ENCODE measurements at places on chromosomes 16 and 17.

DNA sequence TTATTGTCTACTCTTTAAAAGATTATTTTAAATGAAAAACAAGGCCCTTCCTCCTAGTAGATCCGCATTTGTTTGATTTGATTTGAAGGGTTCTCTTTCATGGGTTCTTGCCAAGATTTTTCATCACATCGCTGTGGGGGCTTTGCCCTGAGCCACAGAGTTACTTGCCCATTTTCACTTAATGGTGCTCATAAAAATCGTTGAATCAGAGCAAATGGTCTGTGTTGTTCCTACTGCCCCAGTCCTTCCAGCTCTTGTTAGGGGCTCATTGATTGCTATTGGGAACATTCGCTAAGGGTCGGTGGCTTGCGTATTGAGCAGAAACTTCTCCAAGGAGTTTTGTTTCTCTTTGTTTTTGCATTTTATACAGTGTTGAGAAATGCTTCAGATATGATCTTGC, 1023.4 kb upstream of the CDH8 start:
- DNase-seq = no peak

DNA sequence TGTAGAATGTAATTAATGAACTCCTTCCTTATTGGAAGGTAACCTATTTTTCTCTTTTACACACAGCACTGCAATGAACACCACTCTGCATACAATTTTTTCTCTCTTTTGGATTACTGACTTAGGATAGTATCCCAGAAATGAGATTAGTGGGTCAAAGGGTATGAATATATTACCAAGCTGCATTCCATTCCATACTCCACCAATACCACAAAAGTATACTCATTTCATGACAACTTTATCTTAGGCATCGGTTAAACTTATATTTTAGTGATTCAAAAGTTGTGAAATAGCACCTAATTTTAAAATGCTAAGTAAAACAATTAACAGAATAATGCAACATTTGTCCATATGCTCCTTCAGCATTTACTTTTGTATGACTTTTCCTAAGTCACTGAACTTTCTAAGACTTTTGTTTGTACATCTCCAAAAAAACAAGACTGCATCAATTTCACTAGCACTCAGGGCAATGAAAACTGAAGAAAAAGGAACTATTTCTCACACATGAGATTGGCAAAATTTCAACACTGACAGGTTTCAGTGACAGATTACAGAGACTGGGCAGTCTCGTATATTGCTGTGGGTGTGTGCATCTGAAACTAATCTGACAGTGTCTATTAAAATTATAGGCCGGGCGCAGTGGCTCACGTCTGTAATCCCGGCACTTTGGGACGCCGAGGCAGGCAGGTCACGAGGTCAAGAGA, 32.1 kb downstream of the HELZ start:
- no peak for DNase-seq

- no peak for DNase-seq
These were observed 7.1 kb downstream of the TEKT3 start for GRCh38 chr17:15334266-15334665.

GRCh38 chr16:48603647-48604376, 6.2 kb downstream of the N4BP1 start:
- no peak for DNase-seq

- DNase-seq = no peak
These were observed 79.7 kb upstream of the NOL11 start for GRCh38 chr17:67637901-67638641.
